CD8-positive, alpha-beta memory T cell (primary cell): ENCODE measurements at places on chromosomes 1 and 21.
A peak's percentile ranks its signal among the peaks of the same experiment; 100 is the strongest.

DNA sequence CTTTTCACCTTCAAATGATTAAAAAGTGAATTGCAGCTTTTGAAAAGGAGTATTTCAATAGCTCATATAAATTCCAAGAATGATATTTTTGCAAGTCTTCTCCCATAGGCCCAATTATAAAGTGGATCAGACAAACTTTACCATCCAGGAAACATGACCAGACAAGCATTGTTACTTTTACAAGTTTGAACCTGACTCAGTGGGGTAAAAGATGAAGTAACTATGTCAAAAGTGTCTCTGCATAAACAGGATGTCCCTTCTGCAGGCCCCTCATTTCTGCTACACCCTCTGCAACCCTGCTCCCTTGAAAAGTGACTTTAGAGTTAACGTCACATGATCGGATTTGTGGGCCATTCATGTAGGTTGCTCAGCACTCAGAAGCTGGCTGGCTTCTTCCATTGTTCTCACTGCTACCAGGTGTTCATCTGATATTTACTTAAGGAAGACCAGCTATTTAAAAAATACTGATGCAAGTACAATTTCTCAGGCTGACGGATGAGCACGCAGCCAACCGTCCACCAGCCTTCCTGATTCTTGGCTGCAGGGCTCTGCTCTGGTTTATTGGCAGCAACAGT, 32.3 kb downstream of the URB1 start:
- no peak for DNase-seq
- H3K36me3 ChIP-seq, result peaks cover 48% of the 10 kb centered on the region
- H3K27ac ChIP-seq, result no peak overlapping the region
- no peaks in the 10 kb centered on the region for H3K4me1 ChIP-seq
- no peaks in the 10 kb centered on the region for H3K27me3 ChIP-seq

DNA sequence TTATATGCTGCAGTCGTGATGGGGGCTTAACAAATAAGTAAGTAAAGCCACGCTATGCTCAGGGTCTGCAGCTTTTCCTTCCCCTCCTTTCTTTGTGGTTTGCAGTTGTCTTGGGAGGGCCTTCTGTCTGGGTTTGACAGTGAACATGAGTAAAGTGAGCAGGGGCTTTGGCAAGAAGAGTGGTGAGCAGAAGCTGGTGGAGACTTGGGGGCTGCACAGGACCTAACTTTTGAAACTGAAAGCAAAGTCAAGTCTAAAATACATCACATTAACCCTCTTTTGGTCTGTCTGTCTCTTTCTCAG, 368.6 kb upstream of the VAMP3 start:
- no peaks in the 10 kb centered on the region for H3K27me3 ChIP-seq
- no peak overlapping the region for H3K4me3 ChIP-seq
- no peaks in the 10 kb centered on the region for H3K4me1 ChIP-seq
- no peak for DNase-seq
- no peak overlapping the region for H3K27ac ChIP-seq

GRCh38 chr1:52237430-52237829, 95.5 kb downstream of the ZFYVE9 start:
- no peak for DNase-seq
- H3K36me3 ChIP-seq, result no peaks in the 10 kb centered on the region
- no peak overlapping the region for H3K4me3 ChIP-seq

GRCh38 chr21:33028773-33029384, 3.1 kb downstream of the OLIG2 start:
- peak overlapping the region; percentile 26 for H3K4me3 ChIP-seq
- no peak overlapping the region for H3K27ac ChIP-seq
- peaks cover 64% of the 10 kb centered on the region for H3K27me3 ChIP-seq
- H3K4me1 ChIP-seq, result peaks cover 33% of the 10 kb centered on the region

DNA sequence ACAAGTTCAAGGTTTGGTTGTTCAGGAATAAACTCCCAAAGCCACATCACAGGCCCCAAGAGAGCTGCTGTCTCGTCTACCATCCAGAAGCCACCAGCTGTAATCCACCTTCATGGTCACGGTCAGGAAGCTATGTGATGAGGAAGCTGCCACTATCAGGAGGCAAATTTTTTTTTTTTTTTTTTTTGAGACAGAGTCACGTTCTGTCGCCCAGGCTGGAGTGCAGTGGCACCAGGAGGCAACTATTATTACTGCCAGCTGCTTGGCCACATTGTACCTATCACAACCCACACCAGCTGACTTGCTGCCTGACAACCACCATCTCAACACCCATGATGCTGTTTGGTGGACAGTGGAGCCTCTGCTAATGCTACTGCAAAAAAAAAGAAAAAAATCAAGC, 124.1 kb downstream of the OMA1 start:
- H3K36me3 ChIP-seq, result no peaks in the 10 kb centered on the region
- no peak for DNase-seq
- no peaks in the 10 kb centered on the region for H3K4me1 ChIP-seq
- no peak overlapping the region for H3K4me3 ChIP-seq
- H3K27me3 ChIP-seq, result no peaks in the 10 kb centered on the region

DNA sequence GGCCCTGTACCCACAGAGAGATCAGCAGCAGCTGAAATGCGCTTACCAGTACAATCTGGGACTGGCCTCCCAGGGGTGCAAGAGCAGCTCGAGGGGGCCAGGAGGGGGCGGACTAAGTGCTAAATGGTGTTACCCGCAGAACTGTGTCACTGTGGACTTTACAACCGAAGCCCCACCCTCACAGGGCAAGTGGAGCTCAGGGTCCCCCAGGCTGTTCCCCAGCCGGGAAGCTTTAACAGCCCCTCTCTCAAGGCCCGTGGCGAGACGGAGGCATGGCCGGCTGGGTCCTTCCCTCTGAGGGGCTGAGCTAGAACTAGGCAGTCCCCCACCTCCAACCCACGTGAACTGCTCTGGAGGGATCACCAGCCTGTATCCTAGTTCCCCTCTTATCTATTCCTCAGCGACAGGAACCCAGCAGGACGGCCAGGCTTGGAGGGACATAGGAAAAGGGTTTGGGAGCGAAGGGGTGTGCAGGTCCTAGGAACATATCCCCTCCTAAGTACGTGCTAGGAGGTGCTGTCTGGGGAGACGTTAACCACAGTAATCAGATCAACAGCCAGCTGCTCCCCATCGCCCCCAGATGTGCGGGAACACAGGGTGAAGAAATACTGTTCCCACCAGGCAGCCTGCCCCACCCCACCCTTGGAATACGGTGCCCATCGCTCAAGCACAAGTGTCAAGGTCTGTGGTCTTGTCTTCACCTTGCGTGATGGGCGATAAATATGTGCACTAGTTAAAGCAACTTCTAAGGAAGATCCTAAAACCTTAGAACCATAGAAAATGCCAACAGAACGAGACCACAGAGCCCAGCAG, 24.4 kb downstream of the ZBTB17 start:
- peaks cover 3% of the 10 kb centered on the region for H3K36me3 ChIP-seq
- H3K27me3 ChIP-seq, result no peaks in the 10 kb centered on the region
- H3K27ac ChIP-seq, result peak overlapping the region; percentile 87
- peaks cover 59% of the 10 kb centered on the region for H3K4me1 ChIP-seq
- DNase-seq, result peak; percentile 36

- H3K27ac ChIP-seq, result no peak overlapping the region
- H3K27me3 ChIP-seq, result no peaks in the 10 kb centered on the region
- DNase-seq, result no peak
- H3K36me3 ChIP-seq, result peaks cover 12% of the 10 kb centered on the region
These were observed 5.8 kb downstream of the CAPZB start for GRCh38 chr1:19479351-19480120.

GRCh38 chr1:109761227-109762038, 2.3 kb downstream of the EPS8L3 start:
- no peak overlapping the region for H3K4me3 ChIP-seq
- no peaks in the 10 kb centered on the region for H3K27me3 ChIP-seq
- no peak for DNase-seq
- no peak overlapping the region for H3K27ac ChIP-seq

DNA sequence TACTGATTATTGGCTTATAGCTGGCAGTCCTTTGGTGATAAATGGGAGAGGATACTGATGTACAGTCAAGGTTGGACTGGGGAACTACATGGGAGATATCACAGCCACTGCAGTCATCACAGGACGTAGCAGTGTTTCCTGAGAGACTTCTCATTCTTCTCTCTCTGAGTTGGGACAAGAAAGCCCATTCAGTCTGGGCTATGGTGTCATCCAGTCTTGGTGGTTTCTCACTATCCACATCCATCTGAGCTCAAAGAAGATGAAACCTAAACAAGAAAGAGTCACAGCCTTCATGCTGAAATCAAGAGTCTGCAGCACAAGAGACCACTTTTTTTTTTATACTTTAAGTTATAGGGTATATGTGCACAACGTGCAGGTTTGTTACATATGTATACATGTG, 12.8 kb upstream of the CD53 start:
- no peak overlapping the region for H3K27ac ChIP-seq
- no peaks in the 10 kb centered on the region for H3K4me1 ChIP-seq
- no peaks in the 10 kb centered on the region for H3K36me3 ChIP-seq
- H3K4me3 ChIP-seq, result no peak overlapping the region
- no peak for DNase-seq
- H3K27me3 ChIP-seq, result no peaks in the 10 kb centered on the region

GRCh38 chr1:162688521-162688920, 56.3 kb downstream of the DDR2 start:
- H3K4me1 ChIP-seq, result no peaks in the 10 kb centered on the region
- DNase-seq, result no peak
- H3K27ac ChIP-seq, result no peak overlapping the region
- H3K27me3 ChIP-seq, result no peaks in the 10 kb centered on the region
- no peak overlapping the region for H3K4me3 ChIP-seq

GRCh38 chr1:61277121-61277690, 194.8 kb downstream of the NFIA start:
- no peak overlapping the region for H3K27ac ChIP-seq
- no peaks in the 10 kb centered on the region for H3K36me3 ChIP-seq
- no peak for DNase-seq
- H3K4me3 ChIP-seq, result no peak overlapping the region

DNA sequence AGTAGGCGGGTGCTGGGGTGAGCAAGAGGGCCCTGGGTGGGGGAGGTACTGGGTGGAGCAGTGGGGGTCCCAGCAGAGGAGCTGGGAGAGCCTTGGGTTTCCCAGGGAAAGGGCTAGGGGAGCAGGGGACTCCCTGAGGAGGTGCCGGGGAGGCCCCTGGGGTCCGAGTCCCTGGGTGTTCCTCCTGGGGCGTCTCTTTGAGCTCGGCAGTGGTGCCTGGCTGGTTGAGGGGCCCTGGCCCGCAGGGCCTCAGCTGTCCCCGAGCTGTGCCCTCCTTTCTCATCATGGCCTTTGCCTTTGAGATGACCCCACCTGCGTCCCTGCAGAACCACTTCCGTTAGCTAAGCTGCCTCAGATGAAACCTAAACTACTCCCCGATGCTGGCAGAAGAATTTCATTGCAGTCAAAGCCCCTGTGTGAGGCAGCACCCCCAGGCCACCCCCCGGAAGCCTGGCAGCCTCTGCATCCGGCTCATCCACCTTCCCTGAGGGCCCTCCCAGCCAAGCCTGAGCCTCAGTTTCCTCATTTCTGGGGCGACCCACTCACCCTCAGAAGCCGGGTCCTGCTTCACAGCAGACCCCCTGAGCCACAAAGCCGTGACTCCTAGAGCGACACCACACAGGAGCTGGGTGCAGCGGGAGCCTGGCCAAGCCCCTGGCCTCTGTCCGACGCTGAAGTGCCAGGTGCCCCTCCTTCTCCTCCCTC, 43.5 kb upstream of the TRAPPC10 start:
- no peak overlapping the region for H3K4me3 ChIP-seq
- H3K27ac ChIP-seq, result no peak overlapping the region
- no peak for DNase-seq
- H3K4me1 ChIP-seq, result no peaks in the 10 kb centered on the region
- no peaks in the 10 kb centered on the region for H3K27me3 ChIP-seq

DNA sequence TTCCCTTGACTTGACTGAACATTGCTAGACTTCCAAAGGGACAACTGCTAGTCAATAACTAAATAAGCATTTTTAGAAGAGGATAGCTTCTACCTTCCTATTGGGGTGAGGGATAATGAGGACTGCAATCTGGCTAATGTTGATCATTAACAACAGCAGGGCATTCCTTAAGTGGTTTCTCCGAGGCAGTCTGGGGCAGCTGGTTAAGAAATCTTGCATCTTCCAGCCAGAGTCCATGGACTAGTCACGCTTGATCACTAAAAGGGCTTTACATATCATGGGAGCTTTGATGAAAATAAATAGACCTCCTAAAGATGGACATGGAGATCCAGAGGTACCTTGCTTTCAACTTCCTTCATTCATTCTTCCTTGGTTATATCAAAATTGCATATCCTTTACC, 329.4 kb upstream of the ESRRG start:
- no peaks in the 10 kb centered on the region for H3K36me3 ChIP-seq
- no peaks in the 10 kb centered on the region for H3K4me1 ChIP-seq
- no peak overlapping the region for H3K4me3 ChIP-seq
- DNase-seq, result no peak
- no peak overlapping the region for H3K27ac ChIP-seq

GRCh38 chr1:168893359-168893801, 164.4 kb upstream of the DPT start:
- H3K4me3 ChIP-seq, result no peak overlapping the region
- H3K27ac ChIP-seq, result no peak overlapping the region
- H3K4me1 ChIP-seq, result no peaks in the 10 kb centered on the region
- no peaks in the 10 kb centered on the region for H3K27me3 ChIP-seq

GRCh38 chr1:91455334-91455733, 45.3 kb upstream of the CDC7 start:
- no peaks in the 10 kb centered on the region for H3K27me3 ChIP-seq
- DNase-seq, result no peak

GRCh38 chr1:106926803-106927582, 129.5 kb upstream of the PRMT6 start:
- no peaks in the 10 kb centered on the region for H3K36me3 ChIP-seq
- no peak overlapping the region for H3K4me3 ChIP-seq
- H3K27ac ChIP-seq, result no peak overlapping the region
- no peaks in the 10 kb centered on the region for H3K27me3 ChIP-seq
- H3K4me1 ChIP-seq, result no peaks in the 10 kb centered on the region
- DNase-seq, result no peak

GRCh38 chr1:88731475-88732269, 47.6 kb downstream of the PKN2 start:
- no peak for DNase-seq
- no peaks in the 10 kb centered on the region for H3K4me1 ChIP-seq
- H3K27ac ChIP-seq, result no peak overlapping the region

GRCh38 chr1:246156847-246157246, 350.2 kb downstream of the SMYD3 start:
- H3K27ac ChIP-seq, result no peak overlapping the region
- no peaks in the 10 kb centered on the region for H3K27me3 ChIP-seq
- H3K4me1 ChIP-seq, result no peaks in the 10 kb centered on the region
- no peak overlapping the region for H3K4me3 ChIP-seq
- H3K36me3 ChIP-seq, result no peaks in the 10 kb centered on the region
- no peak for DNase-seq

DNA sequence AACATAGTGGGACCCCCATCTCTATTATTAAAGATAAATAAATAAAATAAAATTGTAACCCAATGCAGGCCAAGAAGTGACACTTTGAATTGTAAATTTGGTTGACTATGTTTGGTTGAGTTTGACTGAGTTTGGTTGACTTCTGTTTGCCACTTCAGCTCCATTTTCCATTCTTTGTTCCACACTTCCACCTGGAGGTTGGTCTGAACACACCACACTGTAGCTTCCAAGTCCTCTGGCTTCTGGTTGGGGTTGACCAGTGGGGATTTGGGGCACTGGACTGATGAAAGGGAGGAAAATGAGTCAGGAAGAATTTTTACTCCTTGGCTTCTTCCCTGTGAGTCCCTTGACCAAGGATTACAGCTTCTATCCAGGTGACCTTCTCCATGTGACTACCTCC, 40.6 kb upstream of the DIPK1A start:
- H3K27ac ChIP-seq, result no peak overlapping the region
- DNase-seq, result no peak
- no peaks in the 10 kb centered on the region for H3K4me1 ChIP-seq

GRCh38 chr1:109269212-109269980, 13.5 kb downstream of the PSRC1 start:
- H3K4me3 ChIP-seq, result no peak overlapping the region
- no peaks in the 10 kb centered on the region for H3K27me3 ChIP-seq
- DNase-seq, result no peak
